ENCODE measurements at places on chromosomes 2 and 18.

DNA sequence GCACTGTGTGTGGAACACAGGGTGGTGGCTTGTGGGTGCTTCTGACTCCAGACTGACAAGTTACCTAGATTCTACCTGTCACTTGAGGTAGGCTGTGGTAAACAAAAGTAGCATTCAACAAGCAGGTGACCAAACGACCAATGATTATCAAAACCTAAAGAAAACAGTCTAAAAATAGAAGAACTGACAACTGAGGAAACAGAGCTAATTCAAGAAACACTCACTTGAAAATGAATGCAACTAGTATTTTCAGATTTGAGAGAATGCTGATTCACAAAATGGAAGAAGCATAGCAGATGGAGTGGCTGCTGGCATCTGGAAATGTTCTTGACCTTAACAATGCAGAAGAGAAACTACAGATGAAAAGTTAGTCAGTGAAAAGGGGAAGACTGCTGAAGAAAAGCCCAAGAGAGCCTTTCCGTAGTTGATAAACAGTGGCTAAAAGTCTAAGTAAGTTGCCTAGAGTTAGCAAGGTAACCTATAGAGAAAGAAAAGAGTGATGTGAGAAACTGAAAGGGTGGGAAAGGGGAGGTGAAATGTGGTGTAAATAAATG, 170.4 kb downstream of the NCK2 start:
- no peak for DNase-seq

- no peak for DNase-seq
These were observed 209.7 kb upstream of the PXDN start for GRCh38 chr2:1954061-1954460.

DNA sequence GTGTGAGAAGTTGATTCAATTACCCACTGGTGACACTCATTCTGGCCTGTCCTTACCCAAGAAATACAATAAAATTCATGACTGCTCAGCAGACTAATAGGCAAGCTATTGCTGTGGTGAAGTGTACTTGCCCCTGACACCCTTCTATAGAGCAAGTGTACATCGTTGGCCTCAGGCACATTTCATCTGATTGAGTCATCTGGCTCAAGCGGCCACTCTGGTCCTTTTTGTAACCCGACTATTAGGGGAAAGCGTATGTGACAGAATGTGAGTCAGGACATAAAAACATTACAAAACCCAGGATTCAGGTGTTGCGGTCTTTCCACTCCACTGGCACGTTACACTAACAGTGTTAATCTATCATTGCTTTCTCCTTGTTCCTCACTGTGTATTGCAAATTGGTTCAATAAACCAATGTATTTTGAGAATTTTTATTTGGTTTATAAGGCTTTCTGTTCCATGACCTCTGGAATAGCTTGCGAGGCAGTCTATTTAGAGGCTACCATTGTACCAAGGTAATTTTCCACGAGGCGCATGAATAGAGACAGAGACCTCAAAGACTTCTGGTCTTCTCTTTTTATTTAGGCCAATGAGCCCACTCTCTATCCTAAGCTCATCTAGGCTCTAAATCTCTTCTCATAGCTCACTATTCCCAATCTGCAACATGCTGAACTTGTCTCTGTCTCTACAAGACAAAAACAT, 10.2 kb upstream of the TTC32 start:
- no peak for DNase-seq

GRCh38 chr2:181411105-181411849, 45.9 kb upstream of the ITGA4 start:
- peak; percentile 7 for DNase-seq

GRCh38 chr2:135942936-135943688, 42.3 kb downstream of the DARS1 start:
- DNase-seq: no peak

DNA sequence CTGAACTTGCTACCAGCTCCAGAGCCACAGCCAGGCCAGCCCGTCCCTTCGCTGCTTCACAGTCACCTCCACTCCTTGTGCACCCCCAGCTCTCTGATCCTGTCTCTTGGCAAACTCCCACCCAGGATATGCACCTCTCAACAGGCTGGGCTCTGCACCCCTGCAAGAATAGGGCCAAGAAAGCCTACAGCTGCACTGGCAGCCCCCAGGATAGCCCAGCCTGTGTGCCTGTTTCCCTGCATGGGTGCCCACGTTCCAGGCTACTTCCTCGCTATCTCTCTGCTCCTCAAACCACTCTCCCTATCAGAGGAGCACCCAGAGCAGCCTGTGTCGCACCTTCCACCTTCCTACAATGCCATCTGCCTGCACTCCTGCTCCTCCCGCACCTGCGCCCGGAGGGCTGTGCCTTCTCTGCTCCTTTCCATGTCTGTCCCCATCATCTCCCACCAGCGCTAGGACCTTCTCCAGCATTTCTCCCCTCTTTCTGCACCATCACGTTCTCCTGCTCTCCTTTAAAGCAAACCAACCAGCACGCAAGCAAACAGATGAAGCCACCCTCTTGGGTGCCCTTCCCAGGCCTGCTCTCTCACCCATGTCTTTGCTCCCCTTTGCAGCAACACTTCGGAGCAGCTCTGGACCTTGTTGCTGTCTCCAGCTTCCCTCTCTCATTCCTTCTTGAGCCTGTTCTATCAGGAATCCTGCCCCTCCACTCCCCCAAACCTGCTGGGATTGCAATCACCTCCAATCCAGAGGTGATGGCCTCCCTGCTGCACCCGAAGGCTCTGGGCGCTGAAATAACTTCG, 313.2 kb upstream of the HS6ST1 start:
- no peak for DNase-seq

DNA sequence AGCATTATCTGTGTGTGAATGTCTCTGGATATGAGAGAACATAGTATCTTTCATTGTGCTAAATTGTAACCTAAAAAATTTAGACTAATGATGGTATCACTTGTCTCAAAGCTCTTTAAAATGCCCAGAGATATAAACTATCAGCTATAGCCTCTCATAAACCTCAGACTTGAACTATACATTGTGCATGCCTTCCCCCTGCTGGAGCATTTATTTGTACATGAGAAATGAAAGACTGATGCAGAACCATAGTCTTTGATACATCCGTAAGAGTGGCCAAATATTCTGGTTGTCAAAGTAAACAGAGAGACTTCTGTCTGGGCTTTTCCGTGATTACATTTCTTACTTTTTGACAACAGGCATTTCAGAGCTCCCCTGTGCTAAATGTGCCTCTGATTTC, 71.9 kb upstream of the CCDC68 start:
- DNase-seq: no peak

DNA sequence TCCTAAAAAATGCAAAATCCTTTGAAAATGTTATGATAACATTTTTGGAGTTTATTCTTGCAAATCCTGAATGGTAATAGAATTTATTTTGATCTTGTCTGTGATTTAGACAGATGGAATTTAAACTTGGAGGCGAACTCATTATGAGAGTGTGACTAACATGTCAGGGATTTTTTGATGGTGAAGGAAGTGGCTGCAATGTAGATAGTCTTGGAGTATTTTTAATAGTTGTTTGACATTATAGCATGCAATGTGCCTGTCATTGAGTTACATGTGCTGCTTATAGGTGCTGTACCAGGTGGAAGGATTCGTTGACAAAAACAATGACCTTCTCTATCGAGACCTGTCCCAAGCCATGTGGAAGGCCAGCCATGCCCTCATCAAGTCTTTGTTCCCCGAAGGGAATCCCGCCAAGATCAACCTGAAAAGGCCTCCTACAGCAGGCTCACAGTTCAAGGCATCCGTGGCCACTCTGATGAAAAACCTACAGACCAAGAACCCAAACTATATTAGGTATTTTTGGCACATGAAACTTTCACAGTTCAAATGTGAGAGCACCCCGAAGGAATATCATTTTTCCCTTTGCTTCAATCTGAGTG, 141.8 kb downstream of the MYO1B start:
- DNase-seq: no peak

- no peak for DNase-seq
These were observed 134.8 kb upstream of the AGAP1 start for GRCh38 chr2:235358981-235359471.

- DNase-seq: no peak
These were observed 15.0 kb upstream of the ELOA2 start for GRCh38 chr18:47050468-47050867.

- DNase-seq: no peak
These were observed 110.0 kb upstream of the EPAS1 start for GRCh38 chr2:46187112-46187618.

DNA sequence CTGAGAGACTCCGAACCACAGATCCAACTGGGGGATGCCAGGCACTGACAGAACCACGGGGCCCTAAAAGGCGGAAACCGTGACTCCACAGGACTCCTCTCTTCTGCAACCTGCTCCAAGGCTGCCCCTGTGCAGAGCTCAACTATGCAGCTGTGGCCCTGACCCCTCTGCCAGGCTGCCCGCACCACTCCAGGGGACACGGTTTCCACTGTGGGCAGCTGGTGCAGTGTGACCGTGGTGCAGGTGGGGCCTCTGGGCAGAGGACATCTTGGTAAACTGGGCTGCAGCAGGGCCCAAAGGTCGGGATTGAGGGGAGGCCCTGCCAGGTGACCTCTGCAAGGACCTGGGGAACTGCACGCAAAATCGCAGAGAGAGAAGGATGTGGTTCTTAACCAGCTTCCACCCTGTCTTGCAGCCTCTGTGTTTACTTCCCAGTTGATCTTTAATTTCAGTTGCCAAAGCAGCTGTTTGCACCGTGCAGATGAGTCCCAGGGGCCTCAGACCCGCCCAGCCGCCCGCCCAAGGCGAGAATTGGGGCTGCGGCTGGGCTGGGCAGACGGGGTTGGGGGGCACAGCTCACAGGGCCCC, 104.6 kb upstream of the CTDP1 start:
- DNase-seq: no peak

DNA sequence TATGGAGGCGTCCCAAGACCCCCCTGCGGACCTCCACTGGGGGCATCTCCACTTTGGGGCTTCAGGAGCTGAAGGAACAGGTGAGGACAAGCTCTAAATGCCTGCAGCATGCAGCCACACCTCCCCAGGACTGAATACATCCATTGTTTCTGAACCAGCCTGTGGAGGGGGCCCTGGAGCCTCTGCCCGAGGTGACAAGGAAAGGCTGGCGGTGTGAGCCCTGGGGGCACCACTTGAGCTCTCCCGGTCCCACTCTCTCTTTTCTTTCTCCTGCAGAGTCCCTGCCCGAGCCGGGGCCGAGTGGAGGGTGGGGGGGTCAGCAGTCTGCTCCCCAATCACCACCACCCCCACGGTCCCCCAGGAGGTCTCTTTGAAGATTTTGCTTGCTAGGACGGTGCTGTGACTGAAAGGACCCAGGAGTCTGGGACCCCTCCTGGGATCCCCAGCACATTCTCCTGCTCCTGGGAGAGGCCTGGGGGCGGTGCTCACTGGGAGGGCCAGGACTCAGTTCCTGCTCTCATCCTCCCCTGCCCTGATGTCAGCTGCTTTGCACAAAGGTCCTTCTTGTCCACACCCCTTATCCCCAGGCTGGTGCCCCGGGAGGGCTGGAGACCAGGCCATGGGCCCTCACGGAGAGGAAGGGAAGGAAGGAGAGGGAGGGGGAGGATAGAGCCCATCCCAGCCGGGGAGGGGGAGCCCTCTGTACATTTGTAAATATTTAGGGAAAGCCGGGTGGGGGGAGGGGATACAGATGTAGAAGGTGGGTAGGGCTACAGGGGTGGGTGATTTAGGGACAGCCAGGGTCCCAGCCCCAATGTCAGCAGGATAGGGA, 5.7 kb downstream of the CHPF start:
- no peak for DNase-seq

GRCh38 chr18:8870528-8870927, 165.2 kb downstream of the MTCL1 start:
- no peak for DNase-seq

DNA sequence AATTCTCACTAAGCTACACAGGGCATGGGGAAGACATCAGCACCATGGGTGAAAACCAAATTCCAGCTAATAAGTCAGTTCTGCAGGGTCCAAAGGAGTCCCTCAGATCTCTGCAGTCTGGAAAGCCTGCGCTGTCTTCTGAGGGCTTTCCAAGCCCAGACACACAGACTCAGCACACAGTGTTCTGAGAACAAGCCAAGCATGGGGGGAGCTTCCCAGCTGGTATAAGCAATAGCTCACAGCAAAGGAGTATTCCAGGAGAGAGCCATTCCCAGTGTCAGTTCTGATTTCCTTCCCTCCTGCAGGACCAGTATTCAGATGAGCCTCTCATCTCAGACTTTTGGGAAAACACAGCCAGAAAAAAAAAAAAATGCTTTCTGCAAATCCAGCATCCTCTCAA, 370.8 kb downstream of the TNS1 start:
- DNase-seq: no peak

DNA sequence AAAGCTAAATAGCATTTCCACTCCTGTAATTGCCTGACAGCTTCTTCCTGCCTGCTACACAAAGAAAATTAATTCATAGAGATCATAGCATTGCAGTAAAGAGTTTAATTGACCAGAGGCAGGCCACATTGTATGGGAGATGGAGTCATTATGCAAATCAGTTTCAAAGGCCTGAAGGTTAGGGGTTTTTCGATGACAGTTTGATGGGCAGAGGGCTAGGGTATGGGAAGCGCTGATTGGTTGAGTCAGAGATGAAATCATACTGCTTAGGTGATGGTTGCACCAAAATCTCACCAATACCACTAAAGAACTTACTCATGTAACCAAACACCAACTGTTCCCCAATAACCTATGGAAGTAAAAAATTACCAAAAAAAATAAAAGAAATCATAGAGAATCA, 599.0 kb downstream of the NUP35 start:
- no peak for DNase-seq

GRCh38 chr18:45635893-45636509, 20.7 kb downstream of the SLC14A2 start:
- no peak for DNase-seq

GRCh38 chr2:161946489-161947107, 127.4 kb downstream of the DPP4 start:
- DNase-seq: no peak

DNA sequence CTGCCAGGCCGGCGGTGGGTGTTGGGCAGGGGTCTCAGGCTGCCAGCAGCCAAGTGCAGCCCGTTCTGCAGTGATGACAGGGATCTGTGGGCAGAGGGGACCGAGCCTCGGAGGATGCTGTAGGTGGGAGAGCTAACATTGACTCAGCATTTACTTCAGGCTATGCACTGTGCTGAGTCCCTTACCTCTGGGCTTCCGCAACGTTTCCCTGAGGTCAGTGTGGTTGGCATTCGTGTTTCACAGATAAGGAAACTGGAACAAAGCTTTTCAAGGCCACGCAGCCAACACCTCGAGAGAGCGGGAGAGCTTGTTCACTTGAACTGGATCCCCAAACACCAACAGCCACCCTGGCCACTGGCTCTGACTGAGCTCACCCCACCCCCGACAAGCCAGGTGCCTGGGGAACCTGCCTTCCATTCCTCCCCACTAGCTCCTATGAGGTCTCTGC, 839 bp upstream of the GPR148 start:
- peak; percentile 56 for DNase-seq

- no peak for DNase-seq
These were observed 146.5 kb downstream of the AGAP1 start for GRCh38 chr2:235640377-235640776.

GRCh38 chr2:240127191-240127750, 8.8 kb downstream of the COPS9 start:
- no peak for DNase-seq

Data from DMS79 (cell line).